PC-9 (cell line): ENCODE measurements at places on chromosomes 7 and 10.

DNA sequence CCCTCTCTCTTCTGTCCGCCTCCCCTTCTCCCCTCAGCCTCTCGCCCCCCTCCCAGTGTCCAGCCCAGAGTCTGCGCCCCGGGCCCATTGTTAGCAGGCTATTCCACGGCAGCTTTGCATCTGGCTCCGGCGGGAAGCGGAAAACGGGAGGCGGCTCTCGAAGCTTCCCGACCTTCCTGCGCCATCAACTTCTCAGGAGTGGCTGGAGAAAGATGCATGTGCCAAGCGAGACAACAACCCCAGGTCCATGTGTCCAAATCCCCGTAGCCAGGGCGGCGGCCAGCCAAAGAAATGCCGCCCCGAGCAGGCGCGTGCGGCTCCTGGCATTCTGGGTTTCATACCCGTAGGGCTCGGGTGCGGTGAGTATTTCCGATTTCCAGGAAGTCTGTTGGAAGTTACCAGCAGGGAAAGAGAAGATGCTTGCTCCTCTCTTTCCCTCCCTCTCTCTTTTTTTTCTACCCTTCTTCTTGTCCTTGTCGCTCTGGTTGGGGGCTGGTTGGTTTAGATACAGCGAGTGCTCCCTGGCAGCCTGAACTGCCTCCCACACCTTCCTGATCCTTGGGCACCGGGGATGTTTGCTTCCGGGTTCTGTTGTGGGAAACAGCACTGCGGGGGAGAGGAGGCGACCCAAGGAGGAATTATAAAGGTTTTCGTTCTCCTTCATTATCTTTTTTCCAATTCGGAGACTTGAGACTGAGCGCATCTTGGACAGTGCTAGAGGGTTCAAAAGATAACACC, 1.2 kb upstream of the HOXA2 start:
- no peaks in the 10 kb centered on the region for H3K27me3 ChIP-seq
- no peak overlapping the region for H3K27ac ChIP-seq
- no peak for DNase-seq
- H3K4me3 ChIP-seq = no peak overlapping the region

DNA sequence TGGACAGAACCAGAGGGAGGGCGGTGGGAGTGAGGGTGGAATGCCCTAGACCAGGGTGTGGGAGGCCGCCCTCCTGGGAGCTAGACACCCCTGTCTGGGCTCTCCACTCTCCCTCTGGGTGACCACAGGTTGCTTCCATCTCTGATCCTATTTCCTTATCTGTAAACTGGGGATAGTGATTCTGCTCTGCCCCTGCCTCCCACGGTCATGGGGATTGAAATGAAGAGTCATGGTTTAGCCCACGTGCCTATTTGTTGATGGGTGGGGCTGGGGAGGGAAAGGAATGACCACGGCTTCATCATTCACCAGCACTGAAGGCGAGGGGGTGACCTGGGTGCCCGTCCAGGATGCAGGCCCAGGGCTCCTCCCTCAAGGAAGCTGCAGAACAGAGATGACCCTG, 49.3 kb upstream of the PCBD1 start:
- H3K4me1 ChIP-seq = no peaks in the 10 kb centered on the region
- H3K27ac ChIP-seq = no peak overlapping the region
- H3K4me3 ChIP-seq = no peak overlapping the region
- DNase-seq = no peak
- H3K36me3 ChIP-seq = no peaks in the 10 kb centered on the region
- H3K27me3 ChIP-seq = peaks cover 44% of the 10 kb centered on the region

- no peak overlapping the region for H3K27ac ChIP-seq
- no peak for DNase-seq
- H3K27me3 ChIP-seq = no peaks in the 10 kb centered on the region
- H3K36me3 ChIP-seq = no peaks in the 10 kb centered on the region
- H3K4me1 ChIP-seq = peaks cover 16% of the 10 kb centered on the region
Observed at GRCh38 chr7:13016036-13016581, 328.7 kb downstream of the ARL4A start.

DNA sequence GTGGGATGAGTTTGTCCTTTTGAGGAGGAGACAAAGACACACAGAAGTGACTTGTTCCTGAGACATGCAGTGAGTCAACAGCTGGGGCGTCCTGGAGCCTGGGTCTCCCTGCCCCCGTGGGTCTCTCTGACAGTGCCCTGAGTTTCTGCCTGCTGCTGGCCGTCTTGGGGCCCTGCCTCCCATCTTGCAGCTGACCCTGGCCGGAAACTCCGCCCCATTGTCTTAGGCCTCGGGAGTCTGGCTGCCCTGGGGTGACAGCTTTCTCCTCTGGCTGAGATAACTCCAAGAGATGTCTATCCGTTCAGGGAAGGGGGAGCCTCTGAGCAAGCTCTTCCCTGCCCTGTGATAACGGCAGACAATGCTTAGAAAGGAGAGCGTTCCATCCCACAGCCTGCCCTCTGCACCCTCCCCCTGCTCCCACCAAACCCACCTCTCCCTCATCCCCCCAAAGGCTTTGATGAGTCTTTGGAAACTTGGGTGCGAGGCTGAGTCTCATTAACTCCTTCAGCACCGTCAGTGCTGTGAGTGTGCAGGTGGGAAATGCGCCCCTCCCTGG, 69.5 kb upstream of the PODXL start:
- no peaks in the 10 kb centered on the region for H3K36me3 ChIP-seq
- peak; percentile 92 for DNase-seq
- peak overlapping the region; percentile 87 for H3K27ac ChIP-seq
- H3K4me1 ChIP-seq = peaks cover 66% of the 10 kb centered on the region
- H3K4me3 ChIP-seq = peak overlapping the region; percentile 18; the same call in 1 of the 2 replicates

GRCh38 chr7:51025668-51026067, 243.0 kb upstream of the GRB10 start:
- no peaks in the 10 kb centered on the region for H3K36me3 ChIP-seq
- H3K4me3 ChIP-seq = no peak overlapping the region
- H3K4me1 ChIP-seq = peaks cover 16% of the 10 kb centered on the region
- DNase-seq = no peak

GRCh38 chr10:122306744-122307143, 35.6 kb downstream of the BTBD16 start:
- H3K4me1 ChIP-seq = peaks cover 22% of the 10 kb centered on the region
- no peaks in the 10 kb centered on the region for H3K36me3 ChIP-seq
- no peak overlapping the region for H3K4me3 ChIP-seq
- no peak for DNase-seq
- peak overlapping the region; percentile 83; the same call in 1 of the 2 replicates for H3K27ac ChIP-seq
